Left forelimb (tissue), 1 donor: ENCODE measurements at places on chromosomes 2 and 18.

DNA sequence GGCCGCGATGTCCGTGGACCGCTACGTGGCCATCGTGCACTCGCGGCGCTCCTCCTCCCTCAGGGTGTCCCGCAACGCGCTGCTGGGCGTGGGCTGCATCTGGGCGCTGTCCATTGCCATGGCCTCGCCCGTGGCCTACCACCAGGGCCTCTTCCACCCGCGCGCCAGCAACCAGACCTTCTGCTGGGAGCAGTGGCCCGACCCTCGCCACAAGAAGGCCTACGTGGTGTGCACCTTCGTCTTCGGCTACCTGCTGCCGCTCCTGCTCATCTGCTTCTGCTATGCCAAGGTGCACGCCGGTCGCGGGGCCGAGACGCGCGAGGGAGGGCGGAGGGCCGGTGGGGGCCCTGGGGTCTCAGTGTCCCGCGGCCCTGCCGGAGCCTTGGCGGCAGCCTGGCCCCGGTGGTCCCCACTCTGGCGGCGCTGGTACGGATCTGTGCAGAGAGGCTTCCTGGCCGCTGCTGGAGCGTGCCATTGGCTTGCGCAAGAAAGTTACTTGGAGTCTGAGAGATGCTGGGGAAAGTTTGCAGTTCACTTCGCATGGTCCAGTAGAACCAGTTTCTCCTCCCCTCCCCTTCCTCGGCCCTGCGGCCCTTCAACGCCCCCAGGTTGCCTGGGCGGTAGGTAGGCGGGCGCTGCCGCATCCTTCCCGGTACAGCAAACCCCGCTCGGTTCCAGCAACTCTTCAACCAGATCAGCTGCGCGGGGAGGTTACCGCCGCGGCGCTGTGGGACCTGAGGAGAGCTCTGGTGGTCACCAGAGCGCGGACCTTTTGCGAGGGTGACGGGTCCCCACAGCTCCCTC lies 1.5 kb downstream of the GALR1 start:
- no peak for DNase-seq

- DNase-seq = no peak
Measured at GRCh38 chr18:7618891-7619442, 51.9 kb downstream of the PTPRM start.

DNA sequence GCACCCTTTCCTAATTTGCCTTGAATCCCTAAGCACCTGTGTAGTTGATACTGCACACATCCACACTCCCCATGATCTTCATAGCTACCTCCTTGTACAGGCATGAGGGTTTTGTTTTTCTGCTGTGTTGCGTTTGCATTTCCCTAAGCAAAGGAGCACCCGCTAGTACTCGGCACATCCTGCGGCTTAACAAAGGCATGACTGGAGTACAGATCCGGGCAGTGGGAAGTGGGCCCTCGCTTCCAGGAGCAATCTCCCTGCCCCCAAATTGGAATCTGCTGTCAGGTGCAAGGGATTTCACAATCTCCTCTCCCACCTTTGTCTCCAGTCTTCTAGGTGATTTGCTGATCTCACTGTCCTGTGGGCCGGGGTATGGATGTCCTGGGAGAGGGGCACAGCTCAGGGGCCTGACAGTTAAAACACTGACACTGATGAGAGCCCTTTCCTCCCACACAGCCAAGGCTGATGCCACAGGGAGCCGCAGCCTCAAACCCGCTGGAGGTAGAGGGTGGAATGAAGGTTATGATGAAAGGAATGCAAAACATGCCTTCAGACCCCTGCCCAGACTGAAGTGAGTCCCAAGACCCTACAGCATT lies 98.7 kb upstream of the THOC1 start:
- peak; percentile 57 for DNase-seq

GRCh38 chr2:8984157-8984556 lies 19.3 kb downstream of the MBOAT2 start:
- no peak for DNase-seq

DNA sequence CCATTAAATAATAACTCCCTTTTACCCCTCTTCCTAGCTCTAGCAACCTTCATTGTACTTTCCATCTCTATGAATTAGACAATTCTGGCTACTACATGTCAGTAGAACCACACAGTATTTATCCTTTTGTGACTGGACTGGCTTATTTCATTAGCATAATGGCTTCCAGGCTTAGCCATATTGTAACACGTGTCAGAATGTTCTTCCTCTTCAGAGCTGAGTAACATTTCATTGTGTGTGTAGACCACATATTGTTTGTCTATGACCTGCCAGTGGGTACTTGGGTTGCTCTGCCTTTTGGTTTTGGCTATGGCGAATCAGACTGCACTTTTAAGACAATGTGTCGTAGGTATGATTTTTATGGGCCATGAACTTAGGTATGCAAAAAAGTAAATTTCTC lies 20.9 kb downstream of the TSN start:
- DNase-seq = no peak

- DNase-seq = no peak
Measured at GRCh38 chr2:189299974-189300373, 120.4 kb upstream of the COL5A2 start.

DNA sequence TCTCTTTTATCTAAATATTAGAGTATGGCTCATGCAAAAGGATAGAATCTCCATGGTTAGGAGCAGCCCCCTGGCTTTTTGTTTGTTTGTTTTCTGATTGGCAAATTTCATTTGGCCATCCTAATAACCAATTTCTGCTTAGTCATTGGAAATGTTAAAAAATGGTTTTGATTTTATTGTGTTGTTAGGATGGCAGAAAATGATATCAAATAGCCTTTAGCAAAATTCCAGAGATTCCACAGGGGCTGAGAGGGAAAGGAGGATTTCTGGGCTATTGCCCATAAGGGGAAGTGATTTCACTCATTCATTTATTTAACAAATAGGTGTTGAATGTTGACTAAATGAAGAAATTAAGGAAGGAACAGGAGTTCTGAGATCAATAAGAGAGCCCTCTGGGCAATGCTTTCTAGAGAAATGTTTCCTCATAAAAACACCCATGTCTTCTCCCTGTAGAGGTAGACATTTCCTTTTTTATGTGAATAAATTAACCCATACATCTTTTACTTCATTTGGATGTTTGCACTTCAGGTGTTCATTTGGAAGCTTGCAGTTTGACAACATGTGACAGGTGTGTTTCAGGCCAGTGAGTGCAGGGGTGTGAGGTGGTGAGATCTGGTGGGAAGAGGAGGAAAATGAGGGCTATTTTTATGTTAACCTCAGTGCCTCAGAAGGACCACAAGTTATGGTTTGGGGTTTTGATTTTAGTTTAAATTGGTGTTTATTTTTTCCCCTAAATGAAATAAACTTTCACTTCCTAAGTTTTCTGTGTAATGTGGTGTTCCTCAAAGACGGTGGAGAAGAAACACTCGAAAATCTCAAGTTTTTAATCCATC lies 61.7 kb upstream of the EPC2 start:
- DNase-seq = no peak

DNA sequence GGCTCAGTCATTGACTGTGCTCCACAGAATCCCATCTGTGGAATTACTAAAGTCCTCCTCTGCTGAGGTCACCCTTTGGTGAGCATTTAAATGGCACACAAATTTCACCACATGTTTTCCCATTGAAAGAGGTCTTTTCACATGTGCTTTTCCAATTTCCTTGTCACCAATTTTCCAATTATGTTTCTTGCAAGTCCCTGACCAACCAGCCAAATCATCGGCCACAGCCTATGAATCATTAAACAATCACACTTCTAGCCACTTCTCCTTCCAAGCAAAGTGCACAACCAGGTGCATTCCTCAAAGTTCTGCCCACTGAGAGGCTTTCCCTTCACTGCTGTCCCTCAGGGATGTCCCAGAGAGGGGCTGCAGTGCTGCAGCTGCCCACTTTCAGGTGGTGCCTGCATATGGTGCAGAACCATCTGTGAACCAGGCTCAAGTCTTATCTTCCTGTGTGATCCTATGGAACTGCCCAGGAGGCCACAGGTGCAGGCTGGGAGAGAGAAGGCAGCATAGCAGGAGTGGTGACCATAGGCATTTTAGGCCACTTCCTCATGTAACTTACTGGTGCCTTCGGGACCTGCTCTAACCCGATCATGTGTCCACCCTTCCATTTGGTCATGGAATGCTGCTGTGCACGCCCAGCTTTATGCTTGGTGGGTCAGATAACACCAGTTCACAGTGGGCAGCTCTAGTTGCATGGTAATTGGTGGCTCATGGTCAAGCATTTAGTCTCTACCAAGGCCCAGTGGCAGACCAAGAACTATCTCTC lies 153.0 kb downstream of the SEPTIN10 start:
- DNase-seq = peak; percentile 36

DNA sequence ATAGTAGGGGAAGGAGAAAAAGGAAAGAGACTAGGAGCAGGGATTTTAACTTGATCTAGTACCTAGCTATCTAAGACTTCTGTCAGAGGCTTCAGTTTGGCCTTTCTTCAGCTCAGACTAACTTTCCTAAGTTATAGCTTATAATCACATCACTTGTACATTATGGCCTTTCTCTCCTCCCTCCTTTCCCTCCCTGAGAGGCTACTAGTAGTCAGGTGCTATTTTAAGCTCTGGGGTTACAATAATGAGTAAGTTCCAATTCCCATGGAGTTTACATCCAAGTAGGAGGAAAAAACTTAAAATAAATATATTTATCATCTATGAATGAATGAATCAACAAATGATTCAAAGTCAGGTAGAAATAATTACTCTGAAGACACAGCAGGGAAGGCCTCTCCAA lies 90.8 kb upstream of the CDKL4 start:
- no peak for DNase-seq

- no peak for DNase-seq
Measured at GRCh38 chr2:54636415-54637139, 86.9 kb upstream of the EML6 start.

DNA sequence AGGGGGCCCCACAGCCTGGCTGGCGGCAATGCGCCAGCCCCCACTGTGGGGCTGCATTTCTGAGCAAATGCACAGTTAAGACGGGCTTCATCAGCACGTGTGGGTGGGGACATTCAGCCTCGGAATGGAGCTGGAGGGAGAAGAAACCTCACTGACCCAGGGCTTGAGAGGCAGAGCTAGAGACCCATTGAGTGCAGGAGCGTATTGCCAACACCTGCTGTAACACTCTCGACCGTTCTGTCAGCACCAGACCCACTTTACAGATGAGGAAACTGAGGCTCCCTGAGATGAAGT lies 200.9 kb upstream of the RAB6C start:
- no peak for DNase-seq

GRCh38 chr2:208062113-208062512 lies 36.8 kb upstream of the PLEKHM3 start:
- no peak for DNase-seq

DNA sequence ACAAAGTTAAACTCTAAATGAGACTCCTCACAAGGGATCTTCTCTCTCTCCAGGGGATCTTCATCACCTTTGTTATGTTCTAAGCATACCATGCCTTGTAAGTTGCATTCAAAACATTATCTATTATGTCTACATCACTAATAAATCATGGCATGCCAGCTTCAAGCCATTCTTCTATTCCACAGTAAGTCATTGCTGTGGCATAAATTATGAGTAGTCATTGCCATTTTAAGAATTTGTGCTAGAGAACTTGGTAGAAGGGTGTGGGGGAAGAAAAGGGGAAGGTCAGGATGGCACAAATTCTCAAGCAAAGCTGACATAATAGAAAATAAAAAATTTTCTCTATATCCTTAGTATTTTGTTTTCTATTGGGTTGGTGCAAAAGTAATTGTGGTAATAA lies 33.5 kb downstream of the BARD1 start:
- DNase-seq = no peak

DNA sequence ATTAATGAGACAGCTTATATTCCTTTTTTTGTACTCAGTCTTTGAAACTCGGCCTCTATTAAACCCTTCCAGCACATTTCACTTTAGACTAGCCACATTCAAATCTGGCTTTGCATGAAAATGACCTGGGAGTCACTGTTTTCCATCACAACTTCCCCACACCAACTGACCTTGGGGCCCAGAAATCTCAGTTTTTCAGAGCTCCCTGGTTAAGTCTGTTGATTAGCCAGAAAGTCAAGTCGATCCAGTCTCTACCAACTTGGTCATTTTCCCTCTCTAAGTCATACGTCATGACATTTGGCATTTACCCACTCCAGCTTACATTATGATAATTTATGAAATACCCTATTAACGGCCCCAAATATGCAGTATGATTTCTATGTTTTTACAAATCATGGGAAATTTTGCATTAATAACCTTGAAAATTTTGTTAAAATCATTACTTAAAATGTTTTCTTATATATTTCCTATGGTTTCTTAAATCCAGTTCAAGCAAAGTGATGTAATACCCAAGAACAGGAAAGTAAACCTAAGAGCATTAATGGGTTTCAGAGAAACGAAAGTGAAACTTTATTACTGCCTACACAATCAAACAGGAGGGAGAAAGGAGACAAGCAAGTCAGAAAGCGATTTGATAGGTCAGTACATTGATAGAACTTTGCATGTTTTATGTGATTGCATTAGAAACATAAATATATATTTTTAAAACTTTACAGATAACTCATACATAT lies 77.1 kb downstream of the SPATS2L start:
- DNase-seq = no peak

DNA sequence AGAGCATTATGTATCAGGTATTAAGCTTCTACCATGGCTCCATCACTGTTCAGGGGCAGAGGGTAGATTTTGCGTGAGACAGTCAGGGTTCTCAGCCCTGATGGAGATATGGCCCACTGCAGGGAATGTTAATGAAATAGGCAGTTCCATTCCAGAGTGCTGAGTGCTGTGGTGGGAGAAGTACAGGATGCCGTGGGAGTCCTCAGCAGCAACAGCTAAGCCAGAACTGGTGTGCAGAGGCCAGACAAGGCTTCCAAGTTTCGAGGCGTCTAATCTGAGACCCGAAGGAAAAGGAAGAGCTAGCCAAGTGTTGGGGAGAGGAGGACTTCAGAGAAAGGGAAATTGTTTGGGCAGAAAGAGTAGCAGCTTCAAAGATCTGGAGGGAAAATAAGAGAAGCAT lies 30.2 kb upstream of the MAPRE2 start:
- no peak for DNase-seq

DNA sequence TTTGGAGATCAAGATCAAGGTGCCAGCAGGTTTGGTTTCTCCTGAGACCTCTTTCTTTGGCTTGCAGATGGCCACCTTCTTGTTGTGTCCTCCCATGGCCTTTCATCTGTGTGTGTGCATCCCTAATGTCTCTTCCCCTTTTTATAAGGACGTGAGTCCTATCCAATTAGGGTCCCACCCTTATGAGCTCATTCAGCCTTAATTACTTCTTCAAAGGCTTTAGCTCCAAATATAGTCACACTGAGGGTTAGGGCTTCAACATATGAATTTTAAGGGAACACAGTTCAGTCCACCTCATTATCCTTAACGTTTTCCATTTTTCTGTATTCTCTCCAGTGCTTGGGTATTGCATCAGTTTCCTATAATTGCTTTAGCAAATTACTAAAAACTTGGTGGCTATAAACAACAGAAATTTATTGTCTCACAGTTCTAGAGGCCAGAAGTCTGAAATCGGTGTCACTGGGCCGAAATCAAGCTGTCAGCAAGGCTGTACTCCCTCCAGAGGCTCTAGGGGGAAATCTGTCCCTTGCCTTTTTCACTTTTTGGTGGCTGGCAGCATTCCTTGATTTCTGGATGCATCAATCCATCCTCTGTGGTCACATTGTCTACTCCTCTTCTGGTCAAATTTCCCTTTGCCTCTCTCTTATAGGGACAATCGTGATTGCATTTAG lies 34.1 kb downstream of the CDC42EP3 start:
- DNase-seq = no peak

- no peak for DNase-seq
Measured at GRCh38 chr2:229728370-229728769, 14.0 kb upstream of the DNER start.
